ENCODE measurements at places on chromosomes 11 and 22.

DNA sequence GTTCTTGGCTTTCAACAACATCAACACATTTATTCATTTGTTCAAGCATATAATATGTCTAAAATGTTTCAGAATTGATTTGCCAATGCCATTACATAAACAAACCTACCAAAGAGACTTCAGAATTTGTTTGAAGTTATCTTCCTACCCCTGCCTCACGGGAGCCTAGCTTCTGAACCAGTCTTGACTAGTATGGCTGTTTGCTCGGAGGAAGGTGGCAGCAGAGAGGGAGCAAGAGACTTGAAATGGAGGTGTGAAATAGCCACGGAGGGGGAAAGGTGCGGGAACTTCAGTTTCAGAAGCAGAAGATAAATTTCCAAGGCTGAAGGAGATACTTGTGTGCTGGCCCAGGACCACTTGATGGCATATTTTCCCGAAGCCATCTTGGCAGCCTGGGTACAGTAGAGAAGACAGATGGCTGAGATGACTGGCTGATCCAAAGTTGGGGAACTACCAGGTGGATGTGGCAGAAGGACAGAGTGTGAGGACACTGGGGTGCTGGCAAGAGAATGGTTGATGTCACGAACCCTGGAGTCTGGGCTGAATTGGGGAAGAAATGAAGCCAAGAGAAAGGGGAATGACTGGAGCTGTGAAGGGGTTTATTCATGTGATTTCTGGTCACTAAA is 14.0 kb upstream of the MTCH2 start:
- DNase-seq = no peak

GRCh38 chr11:77619576-77620198 is 17.9 kb downstream of the CLNS1A start:
- no peak for DNase-seq

DNA sequence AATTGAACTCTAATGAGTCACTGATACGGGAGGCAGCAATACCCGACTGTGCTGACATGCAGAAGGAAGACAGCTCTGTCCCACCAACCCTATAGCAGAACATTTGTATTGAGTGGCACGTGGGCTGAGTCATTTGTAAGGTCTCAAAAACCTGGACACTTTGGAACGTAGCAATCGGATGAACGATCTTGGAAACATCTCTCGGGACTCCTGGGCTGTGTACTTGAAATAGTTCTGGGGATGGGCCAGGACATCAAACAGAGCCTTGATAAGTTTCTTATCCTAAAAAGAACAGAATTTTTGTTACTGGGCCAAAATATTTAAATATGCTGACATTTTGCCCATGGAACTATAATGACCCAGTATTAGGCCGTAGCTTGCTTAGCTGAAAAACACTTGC is 17.1 kb upstream of the NRIP3 start:
- DNase-seq = no peak

DNA sequence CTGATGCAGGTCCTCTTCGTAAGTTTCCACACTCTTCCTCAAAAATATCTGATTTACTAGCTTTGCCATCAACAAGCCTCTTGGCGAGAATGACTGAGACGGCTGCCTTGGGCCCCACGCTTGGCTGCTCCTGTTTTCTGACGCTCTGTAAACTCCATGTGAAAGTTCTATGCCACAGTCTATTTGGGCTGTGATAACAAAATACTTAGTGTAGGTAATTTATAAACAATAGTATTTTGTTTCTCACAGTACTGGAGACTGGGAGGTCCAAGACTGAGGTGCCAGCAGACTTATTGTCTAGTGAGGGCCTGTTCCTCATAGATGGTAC is 123.2 kb upstream of the SORL1-AS1 start:
- no peak for DNase-seq

DNA sequence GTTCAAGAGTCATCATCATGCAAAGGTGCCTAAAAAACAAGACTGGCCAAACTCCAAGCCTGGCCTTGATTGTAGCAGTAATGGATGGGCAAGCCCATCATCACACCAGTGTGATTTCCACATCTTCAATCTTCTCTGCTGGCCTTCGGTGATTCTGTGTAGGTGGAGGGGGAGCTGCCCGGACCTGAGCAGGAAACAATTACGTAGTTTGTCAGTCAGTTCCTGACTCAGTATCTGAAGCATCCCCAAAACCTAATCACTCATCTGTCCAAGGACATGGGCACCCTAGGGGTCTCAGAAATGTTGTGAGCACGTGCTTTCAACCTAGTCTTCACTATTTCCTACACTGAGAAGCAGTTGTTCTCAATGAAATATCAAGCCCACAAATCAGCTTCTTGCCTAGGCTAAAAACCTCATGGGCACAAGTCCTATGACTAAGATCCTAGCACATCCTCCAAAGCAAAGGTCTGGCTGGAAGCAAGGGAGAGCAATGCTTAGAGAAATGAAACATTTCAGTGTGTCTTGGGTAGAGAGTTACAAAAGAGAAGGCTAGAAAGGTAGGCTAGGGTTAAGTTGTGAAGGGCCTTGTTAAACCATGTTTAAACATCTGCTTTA is 24.6 kb downstream of the ATG16L2 start:
- DNase-seq = no peak

DNA sequence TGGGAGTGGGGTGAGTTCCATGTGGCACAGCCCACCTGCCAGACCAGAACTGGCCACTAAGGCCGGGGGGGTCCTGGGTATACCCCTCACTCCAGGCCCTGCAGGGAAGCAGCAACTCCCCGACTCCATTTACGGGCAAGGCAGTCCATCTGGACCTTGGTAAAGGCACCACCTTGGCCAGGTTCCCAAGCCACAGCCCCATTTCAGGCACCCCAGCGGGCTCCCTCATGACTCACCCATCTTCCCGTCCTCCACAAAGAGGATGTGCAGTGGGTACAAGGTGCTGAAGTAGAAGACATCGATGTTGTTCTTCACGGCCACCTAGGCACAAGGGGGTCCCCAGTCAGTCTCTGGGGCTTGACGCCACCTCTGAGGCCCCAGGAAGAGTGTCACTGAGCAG is 15.7 kb upstream of the RASL10A start:
- no peak for DNase-seq

DNA sequence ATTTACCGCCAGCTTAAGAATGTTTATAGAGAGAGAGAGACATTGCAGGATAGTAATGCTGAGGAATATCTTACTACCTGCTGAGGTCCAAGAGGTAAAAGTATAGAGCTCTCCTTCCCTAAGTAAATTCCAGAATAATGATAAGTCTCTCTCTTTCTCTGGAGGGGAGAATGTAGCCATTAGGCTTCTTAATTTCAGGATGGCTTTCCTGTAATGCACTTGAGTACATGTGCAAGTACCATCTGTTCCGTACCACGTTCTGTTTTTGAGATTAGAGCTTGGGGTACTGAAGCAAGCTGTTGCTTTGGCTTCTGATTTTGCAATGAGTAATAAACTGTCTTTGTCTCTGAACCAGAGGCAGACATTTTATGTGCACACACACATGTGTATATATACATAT is 1314.0 kb downstream of the JRKL start:
- DNase-seq = no peak

GRCh38 chr11:47987781-47988180 is 7.4 kb downstream of the PTPRJ start:
- no peak for DNase-seq

GRCh38 chr22:24244144-24244787 is 616 bp downstream of the GGT5 start:
- DNase-seq = no peak

- DNase-seq = no peak
Measured at GRCh38 chr11:48036011-48036410, 55.7 kb downstream of the PTPRJ start.

DNA sequence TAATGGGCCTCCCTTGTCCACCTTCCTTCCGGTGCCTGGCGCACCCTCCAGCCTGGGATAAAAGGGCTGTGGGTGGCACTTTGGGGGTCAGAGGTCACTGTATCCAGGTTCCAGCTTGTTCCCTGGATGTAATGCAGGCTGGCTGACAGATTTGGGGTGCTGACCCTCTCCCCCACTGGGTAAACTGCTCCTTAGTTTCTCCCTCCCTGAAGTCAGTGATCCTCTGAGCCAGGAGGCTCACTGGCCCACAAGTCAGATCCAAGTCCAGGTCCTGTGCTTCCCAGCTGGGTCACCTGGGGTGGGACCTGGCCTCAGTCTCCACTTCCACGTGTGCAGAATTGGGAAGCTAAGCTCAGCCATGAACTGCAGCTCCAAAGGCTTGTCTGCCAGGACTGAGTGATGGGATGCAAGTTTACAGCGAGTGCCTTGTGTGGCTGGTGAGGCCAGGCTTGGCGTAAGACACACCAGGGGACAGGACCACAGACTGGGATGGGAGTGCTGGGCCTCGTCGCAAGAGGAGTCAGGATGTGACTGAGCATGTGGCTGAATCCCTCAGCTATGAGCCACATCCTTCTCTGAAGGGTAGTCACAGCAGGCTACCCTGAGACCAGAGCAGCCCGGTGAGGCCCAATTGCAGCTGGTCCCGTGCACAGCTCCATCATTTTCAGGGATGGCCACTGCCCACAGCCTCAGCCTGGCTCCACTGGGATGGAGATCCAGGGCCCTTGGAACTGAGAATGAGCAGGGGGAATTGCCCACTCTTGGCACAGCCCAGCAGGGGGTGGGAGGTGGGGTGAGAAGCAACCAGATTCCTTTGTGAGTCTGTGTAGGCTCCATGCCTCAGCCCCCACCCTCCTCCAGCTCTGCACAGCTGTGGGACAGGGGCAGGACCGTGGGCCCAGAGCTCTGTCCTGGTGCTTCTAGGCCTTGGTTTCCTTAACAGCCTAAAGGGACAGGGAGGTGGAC is 7.2 kb downstream of the SHISA8 start:
- DNase-seq = no peak

GRCh38 chr11:17559341-17560087 is 12.5 kb downstream of the OTOG start:
- no peak for DNase-seq

DNA sequence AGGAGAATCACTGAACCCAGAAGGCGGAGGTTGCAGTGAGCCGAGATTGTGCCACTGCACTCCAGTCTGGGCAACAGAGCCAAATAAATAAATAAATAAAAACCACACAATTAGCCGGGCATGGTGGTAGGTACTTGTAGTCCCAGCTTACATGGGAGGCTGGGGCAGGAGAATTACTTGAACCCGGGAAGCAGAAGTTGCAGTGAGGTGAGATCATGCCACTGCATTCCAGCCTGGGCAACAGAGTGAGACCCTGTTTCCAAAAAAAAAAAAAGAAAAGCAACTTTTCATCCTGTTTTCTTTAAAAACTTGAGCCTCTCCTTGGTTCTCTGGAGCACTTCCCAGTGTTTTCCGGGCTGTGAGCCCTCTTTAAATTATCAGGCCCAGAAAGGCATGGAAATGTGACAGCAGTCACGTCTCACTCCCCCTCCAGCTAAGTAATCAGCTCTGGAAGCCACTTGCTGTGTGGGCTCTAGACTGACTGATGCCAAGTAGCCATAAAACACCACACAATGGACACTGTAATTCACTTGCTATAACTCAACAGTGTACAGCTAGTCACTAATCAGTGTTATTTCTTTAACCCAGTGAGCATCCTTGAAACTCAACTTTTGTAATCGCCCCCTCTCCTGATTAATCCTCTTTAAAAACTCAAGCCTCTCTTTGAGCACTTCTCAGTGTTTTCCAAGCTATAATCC is 13.0 kb upstream of the MCHR1 start:
- no peak for DNase-seq

DNA sequence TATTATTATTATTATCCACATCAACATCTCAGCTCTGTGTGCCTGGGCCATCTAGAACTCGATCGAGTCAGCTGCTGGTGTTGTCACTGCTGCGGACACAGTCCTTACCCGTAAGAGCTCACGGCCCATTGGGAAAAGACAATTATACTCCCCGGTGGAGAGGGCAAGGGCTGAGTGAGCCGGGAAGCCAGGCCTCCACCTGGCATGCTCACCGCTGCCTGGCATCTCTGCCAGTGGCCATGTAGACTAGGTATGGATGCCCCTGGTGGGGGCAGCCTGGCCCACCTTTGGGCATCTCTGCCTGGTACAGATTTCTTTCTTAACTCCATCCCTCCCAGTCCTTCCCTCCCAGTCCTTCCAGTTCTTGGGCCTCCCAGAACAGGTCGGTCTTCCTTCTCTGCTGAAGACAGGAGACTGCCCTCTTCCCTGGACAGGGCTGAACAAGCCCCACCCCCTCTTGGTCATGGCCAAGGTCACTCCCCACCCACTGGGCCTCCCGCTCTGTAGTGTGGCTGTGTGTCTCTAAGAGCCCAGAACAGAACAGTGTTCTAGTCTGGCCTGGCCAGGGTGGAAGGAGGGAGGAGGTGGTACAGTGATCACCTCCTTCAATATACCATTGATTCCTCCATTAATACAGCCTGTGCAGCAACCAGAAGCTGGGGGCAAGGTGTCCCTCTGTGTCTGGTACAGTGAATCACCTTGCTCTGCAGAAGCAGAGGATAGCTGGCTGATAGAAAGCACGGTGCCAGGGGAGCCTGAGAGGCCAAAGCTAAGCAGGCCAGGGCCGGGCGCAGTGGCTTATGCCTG is 57.7 kb downstream of the FLRT1 start:
- no peak for DNase-seq

GRCh38 chr11:61747192-61747966 is 5.1 kb upstream of the MYRF start:
- DNase-seq = no peak

DNA sequence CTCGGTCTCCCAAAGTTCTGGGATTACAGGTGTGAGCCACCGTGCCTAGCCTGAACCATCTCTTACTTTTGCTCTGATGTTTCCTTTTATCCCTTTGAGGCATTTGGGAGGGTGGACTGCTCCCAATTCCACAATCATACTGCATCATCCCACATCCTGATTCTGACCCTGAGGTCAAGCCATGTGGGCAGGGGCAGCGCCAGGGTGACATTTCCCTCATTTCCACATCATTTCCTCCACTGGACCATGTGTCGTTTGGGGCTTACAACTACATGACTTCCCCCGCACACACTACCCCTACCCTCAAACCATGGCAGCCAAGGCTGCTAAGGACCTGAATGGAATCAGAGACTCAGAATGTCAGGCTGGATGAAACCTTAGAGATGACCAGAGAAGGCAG is 26.4 kb upstream of the ZBTB16 start:
- DNase-seq = no peak

GRCh38 chr22:19940536-19941364 is 822 bp upstream of the COMT start:
- no peak for DNase-seq

GRCh38 chr22:49321477-49322055 is 506.1 kb downstream of the BRD1 start:
- no peak for DNase-seq

GRCh38 chr11:76317296-76317695 is 63.6 kb downstream of the THAP12 start:
- DNase-seq = no peak

DNA sequence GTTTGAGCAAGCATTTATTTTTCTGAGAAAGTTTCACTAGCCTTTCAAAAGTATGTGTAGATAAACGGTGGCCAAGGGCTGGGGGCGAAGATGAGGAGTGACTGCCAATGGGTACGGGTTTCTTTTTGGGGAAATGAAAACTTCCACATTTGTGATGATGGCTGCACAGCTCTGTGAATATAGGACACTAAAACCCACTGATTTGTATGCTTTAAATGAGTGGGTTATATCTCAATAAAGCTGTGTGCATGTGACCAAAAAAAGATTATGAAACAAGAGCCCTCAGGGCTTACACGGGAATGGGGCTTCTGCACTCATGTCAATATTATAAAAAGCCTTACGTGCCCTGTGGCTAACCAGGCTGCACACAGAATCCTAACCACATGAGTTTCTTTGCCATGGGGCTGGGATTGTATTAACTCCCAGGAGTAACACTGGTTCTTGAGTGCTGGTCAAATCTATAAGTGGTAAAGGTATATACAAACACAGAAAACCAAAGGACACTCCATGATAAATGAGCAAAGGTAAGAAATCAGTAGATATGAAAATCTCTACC is 31.3 kb downstream of the ABCC8 start:
- no peak for DNase-seq

Measured in activated CD4-positive, alpha-beta T cell treated with anti-CD3 and anti-CD28 coated beads for 4 hours (primary cell).